ENCODE measurements at places on chromosomes 4 and X. TPM values are rescaled to one million over a fixed set of nuclear protein-coding genes. Genes with fewer than 3 reads are reported as not detected.

The TKTL1 gene
- polyA plus RNA-seq = not detected

- no peak for DNase-seq
- no peaks in the 10 kb centered on the region for H3K4me1 ChIP-seq
- H3K4me3 ChIP-seq = no peak overlapping the region
These were observed 45.7 kb upstream of the INTU start for GRCh38 chr4:127586922-127587571.

DNA sequence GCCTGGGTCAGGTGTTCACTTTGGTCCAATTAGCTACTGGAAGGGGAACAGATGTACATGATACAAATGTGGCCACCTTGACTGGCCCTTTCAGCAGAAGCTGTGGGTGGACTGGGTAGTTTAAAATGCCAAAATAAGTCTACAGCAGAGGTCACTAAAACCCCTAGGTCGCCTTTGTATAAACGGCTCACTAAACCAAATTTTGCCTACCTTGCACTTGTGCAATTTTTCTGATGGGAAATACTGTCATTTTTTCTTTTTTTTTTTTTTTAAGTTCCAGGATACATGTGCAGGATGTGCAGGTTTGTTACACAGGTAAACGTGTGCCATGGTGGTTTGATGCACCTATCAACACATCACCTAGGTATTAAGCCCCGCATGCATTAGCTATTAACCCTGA lies 109.8 kb downstream of the EGF start:
- no peak overlapping the region for H3K27ac ChIP-seq
- H3K4me3 ChIP-seq = no peak overlapping the region
- H3K36me3 ChIP-seq = no peaks in the 10 kb centered on the region
- no peaks in the 10 kb centered on the region for H3K4me1 ChIP-seq

The TMPRSS11F gene
- 3.1 TPM for polyA plus RNA-seq

The LAGE3 gene
- 11.4 TPM for polyA plus RNA-seq

DNA sequence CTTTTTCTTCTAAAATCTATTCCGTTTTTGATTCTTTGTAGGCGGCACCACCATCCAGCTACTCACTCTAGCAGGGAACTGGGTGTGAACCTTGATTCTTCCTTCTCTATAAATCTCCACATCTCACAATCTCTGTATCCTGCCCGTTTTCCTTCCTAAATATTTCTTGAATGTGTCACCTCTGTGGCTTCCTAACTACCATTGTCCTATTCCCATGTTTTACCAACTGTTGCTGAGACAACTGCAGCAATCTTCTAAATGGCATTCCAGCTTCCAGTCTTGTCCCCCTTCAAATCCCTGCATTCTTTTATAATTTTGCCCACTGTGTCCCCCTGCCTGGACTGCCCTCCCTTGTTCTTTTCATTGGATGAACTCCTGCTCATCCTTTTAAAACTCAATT lies 641.3 kb downstream of the RPA4 start:
- DNase-seq = no peak
- no peaks in the 10 kb centered on the region for H3K27me3 ChIP-seq
- H3K27ac ChIP-seq = no peak overlapping the region
- H3K4me3 ChIP-seq = no peak overlapping the region
- no peaks in the 10 kb centered on the region for H3K36me3 ChIP-seq

The TMEM255A gene
- 0.03 TPM for polyA plus RNA-seq
